Breast epithelium (tissue), 4 donors: ENCODE measurements at places on chromosomes 5 and 9.
A peak's percentile ranks its signal among the peaks of the same experiment; 100 is the strongest.

DNA sequence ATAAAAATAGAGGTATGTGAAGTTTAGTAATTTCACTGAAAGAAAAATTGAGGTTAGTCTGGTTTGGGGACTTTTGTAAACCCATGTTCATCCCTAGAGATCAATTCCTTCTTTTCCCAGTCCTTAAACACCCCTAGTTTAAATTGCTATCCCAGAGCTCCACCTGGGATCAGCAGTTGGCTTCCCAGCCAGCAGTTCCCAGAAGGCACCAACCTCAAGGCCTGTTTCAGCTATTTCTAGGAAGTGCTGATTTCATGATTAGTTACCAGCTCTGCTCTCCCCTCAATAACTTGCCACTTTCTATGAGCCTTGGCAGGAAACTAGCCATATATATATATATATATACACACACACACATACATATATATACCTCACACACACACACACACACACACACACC lies 30.5 kb downstream of the EPB41L4B start:
- DNase-seq = no peak

DNA sequence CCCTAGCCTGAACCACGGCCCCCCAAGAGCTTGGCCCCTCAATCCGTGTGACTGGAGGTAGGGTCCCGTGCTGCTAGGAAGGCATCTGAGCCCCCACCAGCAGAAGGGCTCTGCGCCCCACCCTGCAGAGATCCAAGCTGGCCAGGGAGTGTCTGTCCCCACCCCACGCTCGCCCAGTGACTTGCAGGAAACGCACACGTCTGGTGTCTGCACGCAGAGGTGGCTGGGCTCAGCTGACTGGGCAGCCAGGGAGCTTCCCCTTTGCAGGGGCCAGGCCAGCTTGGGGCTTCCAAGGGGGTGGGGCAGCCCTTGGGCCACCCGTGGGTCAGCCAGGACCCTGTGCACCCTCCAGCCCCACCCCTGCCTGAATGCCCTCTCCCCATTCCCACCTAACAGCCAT lies 24.3 kb downstream of the NOTCH1 start:
- DNase-seq = no peak

DNA sequence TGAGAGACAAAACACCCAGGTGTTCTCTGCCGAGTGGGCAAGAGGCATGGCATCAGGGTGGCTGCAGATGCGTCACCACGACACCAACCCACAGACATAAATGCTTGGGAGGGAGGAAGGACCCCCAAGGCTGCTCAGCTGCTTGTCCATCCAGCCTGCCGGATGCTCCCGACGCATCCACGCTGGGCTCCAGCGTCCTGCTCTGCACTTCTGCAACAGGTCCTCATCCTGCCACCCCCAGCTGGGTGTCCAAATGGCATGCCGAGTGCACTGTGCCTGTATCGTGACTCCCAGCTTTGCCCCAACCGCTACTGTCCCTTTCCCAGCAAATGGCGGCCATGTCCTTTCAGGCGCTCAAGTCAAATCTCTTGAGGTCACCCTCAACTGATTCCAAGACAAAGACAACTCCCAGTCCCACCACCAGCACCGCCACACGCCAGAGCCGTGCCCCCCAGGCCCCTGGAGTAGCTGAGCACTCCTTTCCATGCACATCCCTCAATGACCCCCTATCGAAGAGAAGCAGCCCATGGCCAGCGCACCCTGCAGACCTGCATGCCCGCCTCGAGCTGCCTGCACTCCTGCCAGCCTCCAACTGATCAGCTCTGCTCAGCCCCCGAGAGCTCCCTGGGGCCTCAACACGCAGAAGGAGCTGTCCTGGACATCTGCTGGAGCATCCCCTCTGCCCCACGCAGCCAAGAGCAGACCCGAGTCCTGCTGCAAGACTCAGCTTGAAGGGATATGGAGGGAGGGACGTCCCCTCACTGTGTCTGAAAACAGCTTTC lies 116.7 kb downstream of the ROR2 start:
- DNase-seq = no peak

DNA sequence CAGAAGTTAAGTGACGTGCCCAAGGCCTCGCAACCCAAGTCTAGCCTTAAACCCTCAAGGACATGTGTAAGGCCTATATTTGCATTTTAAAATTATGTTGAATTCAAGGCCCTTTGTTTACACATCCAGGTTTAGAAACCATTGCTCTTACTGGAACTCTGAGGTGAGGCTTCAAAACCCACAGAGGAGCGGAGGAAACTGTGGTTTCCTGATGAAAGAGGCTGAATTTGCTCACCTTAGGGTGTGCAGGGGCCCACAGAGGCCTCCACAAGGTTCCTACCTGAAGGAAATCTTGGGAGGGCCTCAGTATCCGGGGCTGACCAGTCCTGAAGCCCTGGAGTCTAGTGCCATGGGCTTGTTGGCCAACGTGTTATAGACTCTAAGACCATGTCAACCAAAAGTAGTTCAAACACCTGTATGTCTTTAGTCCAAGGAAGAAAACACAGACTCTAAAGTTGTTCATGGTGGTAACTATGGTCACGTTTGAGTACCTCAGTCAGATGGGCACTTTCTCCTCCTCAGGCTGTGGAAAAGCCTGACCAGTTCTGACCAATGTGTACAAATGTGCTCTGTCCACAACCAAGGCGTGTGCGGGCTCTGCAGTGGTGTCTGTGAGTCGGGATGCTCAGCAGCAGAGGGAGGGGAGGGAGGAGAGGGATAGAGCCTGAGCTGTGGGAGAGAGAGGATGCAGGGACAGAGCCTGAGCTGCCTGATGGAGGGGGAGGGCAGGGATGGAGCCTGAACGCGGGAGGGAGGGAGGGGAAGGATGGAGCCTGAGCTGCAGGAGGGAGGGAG lies 124.6 kb upstream of the ERCC6L2 start:
- no peak for DNase-seq

- no peak for DNase-seq
These were observed 61.4 kb downstream of the SLC1A3 start for GRCh38 chr5:36667824-36668223.

DNA sequence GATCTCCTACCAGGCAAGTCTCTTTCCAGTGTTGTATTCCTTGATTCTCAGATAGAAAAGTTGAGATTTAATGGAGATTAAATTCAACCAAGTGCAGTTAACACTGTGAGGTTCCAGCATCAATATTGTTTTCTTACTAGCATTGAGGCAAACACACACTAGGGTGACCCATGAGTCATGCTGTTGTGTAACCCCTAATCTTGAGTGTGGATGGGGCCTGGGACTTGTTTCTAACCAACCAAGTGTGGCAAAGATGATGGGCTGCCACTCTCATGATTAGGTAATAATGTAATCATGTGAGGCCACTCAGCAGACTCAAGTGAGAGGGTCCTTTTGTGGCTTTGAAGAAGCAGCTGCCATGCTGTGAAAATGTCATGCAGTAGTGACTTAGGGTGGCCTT lies 394.2 kb downstream of the IRX2 start:
- no peak for DNase-seq

GRCh38 chr5:103119070-103119764 lies 721 bp downstream of the GIN1 start:
- no peak for DNase-seq

DNA sequence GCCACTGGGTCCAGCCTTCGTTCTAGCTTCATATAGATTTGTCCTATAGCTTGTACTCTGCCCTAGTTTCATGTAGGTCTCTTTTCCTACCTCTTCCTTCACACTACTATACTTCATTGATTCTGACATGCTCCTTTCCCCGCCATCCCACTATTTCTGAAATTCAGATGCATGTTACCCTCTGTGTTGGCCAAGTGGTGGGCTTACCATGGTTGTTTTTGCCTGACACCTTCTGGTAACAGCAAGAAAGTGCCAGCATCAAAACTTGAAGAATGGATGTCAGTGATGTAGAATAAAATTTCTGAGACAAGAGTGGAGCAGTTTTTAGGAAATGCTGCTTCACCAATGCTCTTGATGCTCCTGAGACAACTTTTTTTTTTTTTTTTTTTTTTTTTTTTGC lies 19.5 kb upstream of the SERINC5 start:
- no peak for DNase-seq

DNA sequence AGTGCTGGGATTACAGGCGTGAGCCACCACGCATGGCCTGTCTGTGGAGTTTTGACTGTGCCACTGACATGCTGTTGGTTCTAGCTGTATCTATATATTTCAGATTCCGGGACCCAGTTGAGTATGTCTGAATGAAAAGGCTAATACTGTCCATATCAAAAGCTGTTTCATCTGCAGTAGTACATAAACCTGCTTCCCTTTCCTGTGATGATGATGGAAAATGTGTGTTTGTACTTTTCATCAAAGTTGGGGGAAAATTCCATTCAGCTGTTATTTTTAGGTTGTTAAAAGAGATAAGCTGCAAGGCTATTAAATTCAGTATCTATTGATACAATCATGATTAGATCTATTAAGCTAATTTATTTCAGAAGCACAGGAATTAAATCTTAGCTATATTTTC lies 237.6 kb upstream of the ADAMTSL1 start:
- no peak for DNase-seq

DNA sequence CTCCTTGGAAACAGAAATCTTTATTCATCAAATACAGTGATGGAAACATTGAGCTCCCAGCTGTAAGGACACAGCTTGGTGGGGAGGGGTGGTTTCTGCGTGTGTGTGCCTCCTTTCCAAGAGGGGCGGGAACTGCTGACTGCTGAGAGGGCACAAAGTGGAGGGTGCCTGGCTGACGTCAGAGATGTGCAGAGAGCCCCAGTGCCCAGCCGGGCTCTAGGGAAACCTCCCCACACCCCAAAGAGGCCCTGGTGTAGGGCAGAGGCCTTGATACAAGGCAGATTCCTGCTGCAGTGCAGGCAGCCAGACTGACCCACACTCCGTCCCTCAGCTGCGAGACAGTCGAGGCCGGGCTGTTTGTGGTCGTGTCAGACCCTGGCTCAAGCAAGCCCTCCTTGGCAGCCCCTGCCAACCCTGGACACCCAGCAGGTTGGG lies 191.0 kb downstream of the CACNA1B start:
- peak; percentile 11 for DNase-seq

DNA sequence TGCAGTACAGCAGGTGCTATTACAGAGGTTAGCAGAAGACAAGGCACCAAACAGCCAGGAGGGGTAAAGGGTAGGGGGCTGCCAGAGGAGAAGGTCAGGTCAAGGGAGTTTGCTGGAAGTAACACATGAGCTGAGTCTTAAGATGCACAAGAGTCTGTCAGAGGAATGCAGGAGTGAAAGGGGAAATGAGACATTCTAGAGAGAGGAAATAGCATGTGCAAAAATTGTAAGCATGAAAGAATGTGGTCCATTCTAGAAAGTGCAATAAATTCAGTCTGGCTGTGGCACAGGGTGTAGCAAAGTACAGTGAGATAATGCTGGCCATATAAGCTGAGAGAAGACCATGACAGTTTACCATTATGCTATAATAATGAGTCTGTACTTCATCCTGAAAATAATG lies 6.6 kb downstream of the GOLGA1 start:
- DNase-seq = no peak

DNA sequence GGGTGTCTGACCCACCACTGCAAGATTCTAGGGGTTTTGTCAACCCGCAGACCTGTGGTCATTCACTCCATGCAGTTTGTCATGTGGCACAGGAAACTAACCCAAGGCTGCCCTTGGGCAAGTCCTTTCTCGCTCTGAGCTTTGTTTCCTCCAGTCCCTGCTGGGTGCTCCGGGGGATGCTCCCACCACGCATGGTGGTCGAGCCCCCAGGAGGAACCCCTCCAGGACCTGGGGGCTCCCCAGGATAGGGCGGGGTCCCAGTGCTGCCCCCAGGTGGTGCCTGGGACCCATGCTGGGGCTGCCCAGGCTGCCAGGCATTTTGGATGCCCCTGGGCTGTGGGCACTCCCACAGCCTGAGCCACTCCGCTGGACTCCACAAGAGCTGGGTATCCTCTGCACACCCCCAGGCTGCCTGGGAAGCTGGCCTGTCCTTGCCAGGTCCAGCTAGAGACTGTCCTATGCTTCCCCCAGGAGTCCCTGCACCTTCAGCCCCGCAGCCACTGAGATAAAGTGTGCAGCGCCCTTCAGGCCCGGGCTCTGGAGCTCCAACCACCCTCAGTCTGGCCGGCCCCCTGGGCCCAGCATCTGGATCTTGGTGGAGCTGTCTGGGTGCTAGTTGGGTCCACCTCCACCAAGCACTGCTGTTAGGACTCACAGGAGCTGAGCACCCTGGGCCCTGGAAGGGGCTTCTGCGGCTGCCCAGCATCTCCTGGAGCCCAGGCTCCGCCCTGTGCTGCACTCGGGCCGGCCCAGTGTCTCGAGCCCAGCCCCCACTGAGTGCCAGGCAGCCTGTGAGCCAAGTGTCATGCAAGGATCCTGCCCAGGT lies 104.3 kb downstream of the PHF2 start:
- DNase-seq = peak; percentile 45

DNA sequence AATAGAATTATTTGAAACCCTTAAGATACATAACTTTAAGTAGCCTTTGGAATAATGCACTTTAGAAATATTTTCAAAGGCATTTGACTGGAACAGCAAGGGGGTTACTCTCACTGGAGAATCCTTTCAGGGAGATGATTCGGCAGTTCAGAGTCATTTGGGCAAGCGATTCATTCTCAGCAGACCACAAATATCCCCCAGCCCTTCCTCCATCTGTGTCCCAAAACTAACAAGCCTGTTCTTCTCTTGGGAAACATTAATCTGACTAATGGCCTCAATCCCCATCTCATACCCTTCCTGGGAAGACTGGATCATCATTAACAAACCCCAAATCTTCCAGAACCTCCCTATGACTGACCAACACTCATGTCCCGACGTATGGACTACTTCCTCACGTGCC lies 65.8 kb upstream of the S1PR3 start:
- no peak for DNase-seq

- DNase-seq = no peak
These were observed 189.7 kb downstream of the GNAQ start for GRCh38 chr9:77841739-77842386.

DNA sequence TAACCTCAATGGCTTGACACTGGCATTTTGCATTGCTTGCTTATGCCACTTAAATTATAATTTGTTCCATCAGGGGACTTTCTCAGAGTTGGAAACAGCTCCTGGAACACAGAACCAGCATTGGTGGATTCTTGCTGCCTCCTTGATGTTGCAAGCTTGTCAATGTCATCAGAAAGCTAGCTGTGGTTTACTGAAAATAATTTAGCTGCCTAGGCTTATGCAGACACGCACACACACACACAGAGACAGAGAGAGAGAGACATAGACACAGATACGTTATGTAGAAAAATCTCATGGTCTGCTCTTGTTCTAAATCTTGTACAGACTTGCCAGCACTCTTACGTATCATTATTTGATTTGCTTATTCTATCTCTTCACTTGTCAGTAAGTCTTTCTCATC lies 78.0 kb downstream of the HMHB1 start:
- no peak for DNase-seq

DNA sequence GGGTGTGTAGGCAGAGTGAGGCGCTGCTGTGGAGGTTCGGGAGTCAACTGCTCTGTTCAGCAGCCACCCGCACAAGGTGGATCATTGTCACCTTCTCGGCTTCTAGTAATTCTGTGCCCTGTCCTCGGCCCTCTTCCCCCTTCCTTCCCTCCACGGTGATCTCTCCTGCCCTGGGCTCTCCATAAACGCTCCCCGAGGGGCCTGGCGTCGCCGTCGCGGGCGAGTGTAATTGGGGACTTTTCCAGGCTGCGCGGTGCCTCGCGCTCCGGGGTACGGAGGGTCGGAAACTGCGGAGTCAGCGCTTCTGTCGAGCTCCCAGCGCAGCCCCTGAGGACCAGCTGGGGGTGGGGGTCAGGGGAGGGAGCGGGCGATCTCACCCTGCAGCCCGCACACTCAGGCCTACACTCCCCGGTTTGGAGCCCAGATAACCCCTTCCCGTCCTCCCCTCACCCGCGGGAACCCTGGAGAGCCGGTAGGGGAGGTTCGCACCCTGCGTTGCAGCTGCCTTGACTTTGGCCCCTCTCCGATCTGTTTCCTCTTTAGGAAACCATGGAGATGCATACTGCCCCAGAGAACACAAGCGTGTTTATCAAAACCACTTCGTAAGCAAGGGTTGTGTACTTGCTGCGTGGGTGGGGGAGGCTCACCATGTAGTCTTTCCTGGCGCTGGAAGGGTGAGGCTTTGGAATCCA lies 188.3 kb upstream of the ZNF618 start:
- DNase-seq = peak; percentile 77
